ENCODE measurements at places on chromosomes 1 and 21.
A peak's percentile ranks its signal among the peaks of the same experiment; 100 is the strongest.

DNA sequence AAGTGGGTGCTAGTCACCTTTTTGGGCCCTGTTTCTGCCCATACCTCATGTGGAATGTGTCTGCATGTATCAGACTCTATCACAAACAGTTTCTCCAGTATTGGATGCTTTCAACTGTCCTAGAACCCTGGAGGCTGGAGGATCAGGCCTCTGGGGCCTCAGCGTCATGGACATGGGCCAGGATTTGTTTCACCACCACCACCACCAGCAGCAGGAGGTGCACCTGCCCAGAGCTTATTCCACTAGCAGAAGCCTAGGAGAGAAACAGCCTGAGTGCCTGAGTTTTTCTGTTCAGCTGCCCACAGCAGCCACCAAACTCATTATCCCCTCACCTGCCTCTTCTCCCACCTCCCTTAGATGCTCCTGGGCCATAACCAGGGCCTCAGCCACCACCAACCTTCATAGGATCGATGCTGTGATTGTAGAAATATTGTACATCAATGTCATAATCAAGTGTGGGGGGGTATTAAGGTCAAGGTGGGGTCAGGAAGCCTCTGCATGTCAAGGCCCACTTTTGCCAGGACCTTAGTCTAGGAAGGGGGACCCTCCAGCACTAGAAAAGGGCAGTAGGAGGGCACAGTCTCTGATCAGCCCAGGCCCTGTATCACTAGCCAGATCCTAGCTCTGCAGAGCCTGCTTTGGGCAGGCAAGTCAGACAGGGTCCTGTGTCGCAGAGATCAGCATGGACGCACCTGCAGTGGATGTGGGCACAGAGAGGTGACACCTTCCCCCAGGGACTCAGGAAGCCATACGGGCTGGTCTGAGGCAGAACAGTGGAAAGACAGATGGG is 9.3 kb downstream of the DMAP1 start:
- no peak for DNase-seq

- no peak for DNase-seq
Measured at GRCh38 chr1:41933106-41933505, 14.4 kb upstream of the HIVEP3 start.

DNA sequence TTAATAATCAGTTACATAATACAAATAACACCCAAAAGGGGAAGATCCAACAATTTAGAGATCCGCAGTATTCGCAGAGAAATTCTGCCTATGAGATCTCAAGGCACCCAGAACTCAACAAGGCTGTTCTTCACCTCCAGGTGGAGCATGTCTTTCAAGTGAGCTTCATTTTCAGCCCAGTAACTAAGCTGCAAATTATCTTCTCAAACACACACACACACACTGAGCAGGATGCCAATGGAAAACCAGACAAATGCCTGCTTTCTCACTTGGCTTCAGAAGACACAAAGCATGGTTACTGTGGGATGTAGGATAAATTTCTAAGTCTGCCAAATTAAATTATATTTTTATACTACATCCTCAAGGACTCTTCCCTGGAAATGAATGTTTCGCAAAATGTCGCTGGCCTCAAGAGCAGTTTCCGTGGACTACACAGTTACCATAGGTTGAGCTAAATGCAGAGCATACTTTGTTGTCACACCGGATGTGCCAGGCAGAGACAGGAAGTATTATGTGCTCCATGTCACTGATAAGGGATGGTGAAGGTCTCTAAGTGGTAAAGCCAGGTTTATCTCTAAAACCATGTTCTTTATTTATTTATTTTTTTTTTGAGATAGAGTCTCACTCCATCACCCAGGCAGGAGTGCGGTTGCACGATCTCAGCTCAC is 30.3 kb downstream of the UBR4 start:
- DNase-seq = peak; percentile 33

GRCh38 chr1:167767761-167768160 is 46.0 kb downstream of the MPZL1 start:
- no peak for DNase-seq

GRCh38 chr1:166852918-166853317 is 13.6 kb downstream of the POGK start:
- no peak for DNase-seq

GRCh38 chr1:175530622-175531375 is 212.6 kb downstream of the TNR start:
- DNase-seq = no peak

- no peak for DNase-seq
Measured at GRCh38 chr1:95734560-95734959, 500.6 kb downstream of the RWDD3 start.

DNA sequence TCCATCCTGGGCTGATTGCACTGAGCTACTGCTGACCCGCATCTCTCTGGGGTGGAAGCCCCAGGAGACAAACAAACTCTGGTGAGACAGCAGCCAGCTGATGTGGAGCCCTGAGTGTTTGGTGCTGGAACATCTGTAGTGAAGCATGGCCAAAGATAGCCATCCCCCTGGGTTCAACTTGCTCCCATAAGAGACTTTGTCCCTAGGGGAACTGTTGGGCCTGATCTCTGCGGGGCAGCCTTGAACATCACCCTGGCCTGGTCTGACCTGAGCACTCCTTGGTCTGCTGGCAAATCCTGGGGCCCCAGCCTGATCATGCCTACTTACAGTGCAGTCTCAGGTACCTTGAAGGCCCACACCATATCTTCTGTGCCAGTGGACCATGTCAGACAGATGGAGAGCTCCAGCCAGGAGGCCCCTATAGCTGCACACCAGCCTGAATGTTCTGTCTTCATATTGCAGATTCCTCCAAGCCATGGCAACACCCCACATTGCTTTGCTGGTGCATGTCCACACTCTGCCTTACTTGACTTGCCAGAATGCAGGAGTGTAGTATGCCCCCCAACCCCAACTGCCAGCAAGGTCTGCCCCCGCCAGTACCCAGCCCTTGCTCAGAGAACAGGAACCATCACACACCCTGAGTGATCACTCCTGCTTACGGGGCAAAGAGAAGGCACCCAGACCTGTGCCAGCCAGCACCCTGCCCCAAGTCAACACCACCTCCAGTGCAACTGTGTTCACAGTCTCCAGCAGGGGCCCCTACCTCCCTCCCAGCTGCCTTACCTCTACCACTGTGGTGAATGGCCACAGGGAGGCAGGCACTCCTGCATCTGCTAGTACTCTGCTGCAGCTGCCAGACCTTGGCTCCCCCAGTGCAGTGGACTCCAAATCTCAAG is 690.5 kb upstream of the NR5A2 start:
- DNase-seq = no peak

DNA sequence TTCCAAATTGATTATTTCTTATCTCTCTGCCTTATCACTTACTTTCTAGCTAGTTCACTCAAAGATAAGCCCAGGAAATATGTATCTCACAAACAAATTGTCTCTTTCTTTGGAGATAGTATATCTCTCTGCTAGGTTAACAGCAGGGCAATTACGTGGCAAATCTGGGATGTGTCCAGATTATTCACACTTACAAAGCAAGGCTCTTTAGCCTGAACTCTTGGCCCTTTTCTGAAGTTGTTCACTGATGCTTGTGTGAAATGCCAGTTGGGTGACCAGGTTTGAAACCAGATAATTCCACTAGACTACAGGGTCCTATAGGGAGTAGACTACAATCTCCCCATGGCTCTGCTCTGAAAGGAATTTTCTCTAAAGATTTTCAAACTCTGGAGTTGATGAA is 30.8 kb upstream of the FAM78B start:
- no peak for DNase-seq

- no peak for DNase-seq
Measured at GRCh38 chr1:232943679-232944252, 6.6 kb upstream of the NTPCR start.

GRCh38 chr1:177817937-177818875 is 151.7 kb downstream of the SEC16B start:
- DNase-seq = no peak

DNA sequence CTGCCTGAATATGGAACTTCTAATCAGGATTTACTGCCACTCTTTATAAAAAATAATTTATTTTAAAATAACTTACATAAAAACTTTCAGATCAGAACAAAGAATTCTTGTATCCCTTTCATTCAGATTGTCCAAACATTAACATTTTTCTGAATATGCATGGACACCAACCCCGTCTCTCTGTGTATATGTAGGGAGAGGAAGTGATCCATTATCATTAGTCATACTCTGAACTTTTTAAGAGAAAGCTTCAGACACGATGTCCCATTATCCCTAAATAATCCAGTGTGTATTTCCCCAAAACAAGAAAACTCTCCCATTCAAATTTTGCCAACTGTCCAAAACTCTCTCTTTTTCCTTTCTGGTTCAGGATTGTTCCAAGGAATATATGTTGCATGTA is 122.3 kb upstream of the CXADR start:
- DNase-seq = no peak

DNA sequence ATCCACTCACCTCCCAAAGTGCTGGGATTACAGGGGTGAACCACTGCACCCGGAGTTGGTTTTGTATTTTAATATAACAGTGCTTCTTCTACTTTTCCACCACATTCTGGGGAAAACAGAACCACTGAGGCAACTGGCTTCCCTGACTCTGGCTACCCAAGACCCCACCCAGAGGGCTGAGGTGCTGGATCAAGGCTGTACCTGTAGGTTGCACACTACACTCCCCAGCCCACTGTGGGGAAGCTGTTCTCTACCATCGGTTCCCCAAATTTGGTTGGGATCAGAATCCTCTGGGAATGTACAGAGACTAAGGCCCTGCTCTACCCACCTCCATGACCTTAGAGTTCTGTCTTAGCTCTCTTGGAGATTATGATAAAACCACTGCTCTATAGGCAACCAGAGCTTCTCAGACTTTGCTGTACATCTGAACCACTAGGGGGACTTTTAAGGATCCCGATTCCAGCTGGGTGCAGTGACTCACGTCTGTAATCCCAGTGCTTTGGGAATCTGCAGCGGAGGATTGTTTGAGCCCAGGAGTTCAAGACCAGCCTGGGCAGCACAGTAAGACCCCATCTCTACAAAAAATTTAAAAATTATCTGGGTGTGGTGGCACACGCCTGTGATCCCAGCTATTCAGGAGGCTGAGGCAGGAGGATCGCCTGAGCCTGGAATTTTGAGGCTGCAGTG is 51.6 kb downstream of the GNG4 start:
- no peak for DNase-seq

GRCh38 chr1:183433703-183434102 is 15.5 kb upstream of the NMNAT2 start:
- no peak for DNase-seq

- peak; percentile 59 for DNase-seq
Measured at GRCh38 chr1:3625151-3625907, 514 bp downstream of the TPRG1L start.

DNA sequence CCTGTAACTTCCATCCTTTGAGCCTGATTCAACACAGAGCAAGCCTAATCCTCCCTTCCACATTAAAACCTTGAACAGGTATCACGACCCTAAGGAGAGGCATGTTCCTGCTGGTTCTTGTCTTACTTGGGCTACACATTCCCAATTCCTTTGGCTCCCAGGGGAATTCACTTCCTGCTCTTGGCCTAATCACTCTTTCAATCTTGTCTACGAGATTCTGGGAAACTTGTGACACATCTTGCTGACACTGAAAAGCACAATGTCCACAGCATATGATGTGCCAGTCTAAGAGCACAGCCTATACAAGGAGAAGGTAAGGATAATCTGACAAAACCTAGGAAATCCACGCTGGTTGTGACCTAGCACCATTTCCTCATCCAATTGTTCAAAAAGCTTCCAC is 163.9 kb downstream of the GABPA start:
- no peak for DNase-seq

Data from CD8-positive, alpha-beta T cell (primary cell).